ENCODE measurements at places on chromosomes 12 and 14. TPM values are rescaled to one million over a fixed set of nuclear protein-coding genes. Genes with fewer than 3 reads are reported as not detected.

DNA sequence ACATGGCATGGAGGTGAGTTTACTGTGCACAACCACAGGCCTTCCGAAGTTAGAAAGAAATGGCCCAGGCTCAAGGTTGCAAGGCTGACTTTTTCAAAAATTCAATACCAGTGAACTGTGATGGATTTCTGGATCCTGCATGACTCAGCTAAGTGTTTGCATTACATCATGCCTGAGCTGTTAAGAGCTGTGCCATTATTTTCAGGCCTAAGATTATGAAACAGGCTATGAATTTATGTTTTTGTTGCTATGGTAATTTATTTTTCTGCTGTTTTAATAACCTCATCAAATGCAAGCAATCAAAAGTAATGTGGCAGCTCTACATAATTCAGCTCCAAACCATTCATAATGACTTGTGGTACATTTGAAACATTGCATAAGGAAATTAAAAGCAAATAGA lies 457.7 kb upstream of the TMEM132C start:
- no peak overlapping the region for H3K27ac ChIP-seq
- H3K27me3 ChIP-seq = no peaks in the 10 kb centered on the region
- no peak for DNase-seq
- no peaks in the 10 kb centered on the region for H3K4me1 ChIP-seq
- no peak overlapping the region for H3K4me3 ChIP-seq

GRCh38 chr12:67456431-67456901 lies 187.3 kb downstream of the CAND1 start:
- no peak overlapping the region for H3K4me3 ChIP-seq
- peaks cover 9% of the 10 kb centered on the region for H3K4me1 ChIP-seq
- no peak overlapping the region for H3K27ac ChIP-seq
- H3K27me3 ChIP-seq = peaks cover 14% of the 10 kb centered on the region
- H3K36me3 ChIP-seq = peaks cover 2% of the 10 kb centered on the region

GRCh38 chr12:106000382-106001104 lies 138.2 kb downstream of the NUAK1 start:
- H3K4me1 ChIP-seq = no peaks in the 10 kb centered on the region
- peaks cover 4% of the 10 kb centered on the region for H3K27me3 ChIP-seq
- H3K36me3 ChIP-seq = no peaks in the 10 kb centered on the region
- no peak overlapping the region for H3K4me3 ChIP-seq

DNA sequence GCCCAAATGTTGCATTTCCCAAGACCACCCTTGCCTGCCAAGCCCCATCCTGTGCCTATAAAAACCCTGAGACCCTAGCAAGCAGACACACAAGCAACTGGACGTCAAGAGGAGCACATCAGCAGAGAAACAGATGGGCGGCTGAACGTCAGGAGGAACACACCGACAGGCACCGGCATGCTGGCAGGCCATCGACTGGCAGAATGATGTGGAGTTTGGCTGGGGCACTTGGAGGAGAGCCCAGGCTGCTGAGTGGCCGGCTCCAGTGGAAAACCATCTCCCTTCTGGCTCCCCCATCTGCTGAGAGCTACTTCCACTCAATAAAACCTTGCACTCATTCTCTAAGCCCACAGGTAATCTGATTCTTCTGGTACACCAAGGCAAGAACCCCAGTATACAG lies 130.1 kb downstream of the SLC41A2 start:
- no peak overlapping the region for H3K27ac ChIP-seq
- peaks cover 4% of the 10 kb centered on the region for H3K27me3 ChIP-seq
- H3K4me1 ChIP-seq = no peaks in the 10 kb centered on the region
- H3K36me3 ChIP-seq = no peaks in the 10 kb centered on the region
- no peak for DNase-seq
- no peak overlapping the region for H3K4me3 ChIP-seq

Gene AICDA
- not detected for total RNA-seq

DNA sequence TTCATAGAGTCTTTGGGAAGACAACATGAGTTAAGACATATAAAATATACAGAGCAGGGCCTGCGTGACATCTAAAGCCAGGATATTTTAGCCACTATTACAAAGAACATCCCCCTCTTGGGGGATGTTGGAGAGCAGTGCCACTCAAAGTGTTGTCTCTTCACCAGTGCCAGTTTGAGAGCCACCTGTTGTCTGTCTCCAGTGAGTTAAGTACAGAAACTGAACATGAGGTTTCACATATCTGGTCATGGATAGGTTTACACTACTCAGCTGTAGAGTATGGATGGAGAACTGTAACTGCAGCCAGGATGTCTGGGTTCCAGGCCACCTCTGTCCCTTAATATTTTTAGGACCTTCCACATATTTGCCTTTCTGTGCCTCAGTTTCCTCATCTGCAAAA lies 39.1 kb downstream of the RNFT2 start:
- H3K36me3 ChIP-seq = peaks cover 10% of the 10 kb centered on the region
- peaks cover 8% of the 10 kb centered on the region for H3K4me1 ChIP-seq
- no peaks in the 10 kb centered on the region for H3K27me3 ChIP-seq
- no peak overlapping the region for H3K27ac ChIP-seq
- H3K4me3 ChIP-seq = no peak overlapping the region

Gene RPL36AL
- 254 TPM for total RNA-seq

DNA sequence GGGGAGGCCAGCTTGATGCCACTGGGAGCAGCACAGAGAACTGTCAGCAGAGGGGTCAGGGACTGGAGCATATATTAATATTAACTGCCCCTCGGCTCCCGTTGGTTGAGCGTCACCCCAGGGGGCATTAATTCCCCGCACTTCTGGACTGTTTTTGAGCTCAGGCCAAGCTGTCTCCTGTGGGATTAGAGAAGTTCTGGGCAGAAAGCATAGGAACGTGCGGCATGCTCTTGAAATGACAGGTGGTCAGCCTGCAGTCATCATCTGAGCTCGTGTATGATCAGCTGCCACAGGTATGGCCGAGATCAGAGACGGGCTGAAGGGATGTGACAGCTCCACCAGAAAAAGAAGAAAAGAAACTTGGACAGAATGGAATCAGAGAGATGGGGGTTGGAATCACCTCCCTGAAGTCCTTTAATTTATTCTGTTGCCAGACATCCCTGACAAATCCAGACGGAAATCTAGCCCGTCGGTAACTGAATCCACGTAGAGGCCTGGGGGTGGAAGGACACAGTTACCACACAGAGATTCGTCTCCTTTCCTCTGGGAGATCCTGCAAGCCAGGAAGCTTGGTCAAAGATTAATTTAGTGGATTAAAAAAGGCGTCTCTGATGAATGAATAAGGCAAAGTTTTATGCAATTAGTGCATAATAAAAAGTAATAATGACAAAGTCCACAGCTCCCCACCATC lies 23.6 kb downstream of the NR1H4 start:
- no peak overlapping the region for H3K27ac ChIP-seq
- H3K27me3 ChIP-seq = no peaks in the 10 kb centered on the region
- no peak overlapping the region for H3K4me3 ChIP-seq
- no peak for DNase-seq
- H3K36me3 ChIP-seq = no peaks in the 10 kb centered on the region

Gene RPAP3
- total RNA-seq = 36.0 TPM

Gene PPFIA2
- not detected for total RNA-seq

DNA sequence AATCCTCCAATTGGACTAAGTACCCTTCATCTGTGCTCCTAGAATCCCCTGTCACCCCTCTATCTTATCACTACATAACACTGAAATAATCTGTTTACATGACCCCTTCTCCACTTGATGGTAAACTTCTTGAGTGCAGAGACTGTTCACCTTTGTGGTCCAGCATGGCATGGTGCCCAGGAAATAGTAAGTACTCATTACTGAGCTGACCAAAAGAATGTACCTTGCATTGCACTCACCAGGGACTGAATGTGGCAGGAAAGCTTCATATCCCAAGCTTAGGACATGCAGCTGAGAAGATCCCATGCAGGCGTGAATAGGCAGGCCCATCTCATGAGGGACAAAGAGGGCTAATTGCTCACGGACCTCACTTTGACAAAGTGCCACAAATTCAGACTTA lies 1.4 kb upstream of the GARIN2 start:
- no peak overlapping the region for H3K4me3 ChIP-seq
- H3K27me3 ChIP-seq = no peaks in the 10 kb centered on the region

DNA sequence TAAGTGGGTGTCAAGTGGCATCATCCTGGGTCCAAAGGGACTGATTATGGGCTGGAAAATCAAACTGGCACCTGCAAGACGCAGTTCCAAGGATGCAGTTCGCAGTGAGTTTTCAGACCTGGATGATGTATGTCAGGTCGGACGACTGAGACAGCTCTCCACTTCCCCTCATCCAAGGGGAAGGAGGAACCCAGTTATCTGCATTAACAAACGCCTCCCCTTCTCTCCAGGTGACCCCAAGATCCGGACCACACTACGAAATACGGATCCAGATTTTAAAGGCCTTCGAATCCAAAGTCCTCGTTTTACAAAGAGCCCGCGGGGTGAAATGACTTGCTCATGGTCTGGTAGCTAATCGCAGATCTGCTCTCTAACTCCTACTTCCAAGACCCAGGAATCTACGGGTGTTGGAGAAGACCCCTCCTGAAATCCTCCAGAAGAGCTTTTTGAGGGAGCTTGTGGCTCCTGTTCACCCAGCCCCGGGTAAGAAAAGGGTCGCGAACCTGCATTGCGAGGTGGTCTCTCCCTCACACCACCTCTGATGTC lies 460 bp upstream of the SYNE2 start:
- H3K27me3 ChIP-seq = no peaks in the 10 kb centered on the region
- peak overlapping the region; percentile 86 for H3K4me3 ChIP-seq
- H3K4me1 ChIP-seq = peaks cover 31% of the 10 kb centered on the region
- peaks cover 8% of the 10 kb centered on the region for H3K36me3 ChIP-seq
- H3K27ac ChIP-seq = peak overlapping the region; percentile 83

DNA sequence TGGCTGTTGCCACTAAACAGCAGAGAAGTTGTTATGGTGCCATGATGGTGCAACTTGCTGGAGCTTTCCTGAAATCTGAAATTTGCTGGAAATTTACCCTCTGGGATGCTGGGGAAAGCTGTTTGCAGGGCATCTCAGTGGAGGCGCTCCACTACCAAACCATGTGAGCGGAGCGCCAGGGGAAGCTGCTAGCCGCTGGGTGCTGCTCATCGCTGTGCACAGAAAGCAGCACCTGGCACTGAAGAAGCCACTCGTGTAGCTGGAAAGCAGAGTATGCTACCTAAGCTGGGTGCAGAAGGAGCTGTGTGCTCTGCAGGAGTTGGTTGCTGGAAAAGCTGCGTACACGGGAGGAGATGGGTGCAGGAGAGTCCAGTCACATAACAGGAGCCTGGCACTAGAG lies 53.0 kb downstream of the MSRB3 start:
- no peak for DNase-seq
- H3K27me3 ChIP-seq = peaks cover 14% of the 10 kb centered on the region
- H3K27ac ChIP-seq = no peak overlapping the region
- no peaks in the 10 kb centered on the region for H3K36me3 ChIP-seq
- H3K4me3 ChIP-seq = no peak overlapping the region

Gene DEGS2
- 0.28 TPM for total RNA-seq

- H3K4me3 ChIP-seq = no peak overlapping the region
- H3K27ac ChIP-seq = no peak overlapping the region
- peaks cover 8% of the 10 kb centered on the region for H3K27me3 ChIP-seq
- H3K36me3 ChIP-seq = no peaks in the 10 kb centered on the region
- DNase-seq = no peak
- H3K4me1 ChIP-seq = no peaks in the 10 kb centered on the region
Measured at GRCh38 chr14:91934554-91935285, 12.8 kb downstream of the FBLN5 start.

Gene KRT77
- not detected for total RNA-seq

Gene LLPH
- 35.1 TPM for total RNA-seq

DNA sequence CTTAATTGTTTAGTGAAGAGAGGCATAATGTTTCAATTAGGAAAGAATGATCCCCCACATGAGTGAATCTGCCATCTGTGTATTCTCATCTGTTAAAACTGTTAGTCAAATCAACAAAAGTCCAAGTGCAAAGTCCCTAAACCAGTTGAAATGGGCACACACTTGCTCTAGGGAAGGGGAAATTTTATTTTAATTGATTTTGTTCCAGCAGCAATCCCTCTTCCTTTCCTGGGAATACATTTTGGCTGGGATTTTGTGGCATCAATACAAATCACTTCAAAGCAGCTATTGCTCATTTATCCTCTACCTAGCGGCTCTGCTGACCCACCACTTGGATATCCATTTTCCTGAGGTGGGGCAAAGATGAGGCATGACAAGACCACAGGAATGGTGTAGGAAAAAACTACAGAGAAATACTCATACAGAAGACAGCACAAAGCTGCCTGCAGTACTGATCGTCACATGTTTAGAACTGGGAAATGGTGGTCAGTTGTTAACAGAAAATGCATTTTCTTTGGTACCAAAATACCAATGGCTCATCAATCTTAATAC lies 9.8 kb upstream of the SSTR1 start:
- no peaks in the 10 kb centered on the region for H3K36me3 ChIP-seq
- H3K27ac ChIP-seq = no peak overlapping the region

DNA sequence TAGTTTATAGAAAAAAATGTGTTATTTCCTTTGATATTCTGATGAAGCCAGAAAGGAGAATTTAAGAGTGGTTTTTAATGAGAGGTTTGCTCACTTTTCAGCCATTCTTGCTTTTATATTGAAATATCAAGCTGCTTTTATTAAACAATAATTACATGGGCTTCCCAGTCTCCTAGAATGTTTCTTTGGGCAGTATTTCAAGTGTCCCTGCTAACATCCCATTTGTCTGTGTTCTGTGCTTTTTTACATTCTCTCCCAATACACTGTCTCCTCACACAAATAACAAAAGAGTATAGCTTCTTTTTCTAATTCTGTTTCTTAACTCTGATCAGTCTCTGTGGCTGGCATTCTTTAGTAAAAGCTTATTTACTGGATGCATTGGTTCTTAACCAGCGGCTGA lies 145.4 kb downstream of the TPH2 start:
- H3K4me1 ChIP-seq = no peaks in the 10 kb centered on the region
- no peaks in the 10 kb centered on the region for H3K27me3 ChIP-seq
- no peaks in the 10 kb centered on the region for H3K36me3 ChIP-seq
- DNase-seq = no peak
- no peak overlapping the region for H3K27ac ChIP-seq

Gene AP5M1
- total RNA-seq = 50.2 TPM

DNA sequence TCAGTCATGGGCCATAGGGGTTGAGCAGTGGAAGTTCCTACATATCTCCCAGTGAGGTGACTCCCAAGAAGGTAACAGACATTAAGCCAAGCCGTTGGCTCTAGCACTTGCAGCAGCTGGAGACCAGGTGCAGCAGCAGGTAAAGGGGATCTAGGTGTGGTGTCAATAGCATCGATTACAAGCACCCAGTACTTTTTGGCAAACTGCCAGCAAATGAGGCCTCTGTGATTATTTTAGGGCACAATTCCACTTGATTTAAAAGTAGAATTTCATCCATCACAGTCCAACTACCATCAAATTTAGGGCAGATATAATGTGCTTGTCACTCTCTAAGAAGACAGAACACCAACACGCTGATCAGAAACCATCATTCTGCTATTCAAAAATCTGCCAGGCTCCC lies 224.1 kb upstream of the EGLN3 start:
- no peak overlapping the region for H3K4me3 ChIP-seq
- H3K27ac ChIP-seq = no peak overlapping the region
- no peak for DNase-seq
- H3K4me1 ChIP-seq = no peaks in the 10 kb centered on the region

- no peaks in the 10 kb centered on the region for H3K36me3 ChIP-seq
- no peak overlapping the region for H3K4me3 ChIP-seq
- no peak overlapping the region for H3K27ac ChIP-seq
- H3K4me1 ChIP-seq = peaks cover 41% of the 10 kb centered on the region
Measured at GRCh38 chr12:123070267-123071081, 80.4 kb downstream of the PITPNM2 start.
